ENCODE measurements at places on chromosomes 4 and X.

DNA sequence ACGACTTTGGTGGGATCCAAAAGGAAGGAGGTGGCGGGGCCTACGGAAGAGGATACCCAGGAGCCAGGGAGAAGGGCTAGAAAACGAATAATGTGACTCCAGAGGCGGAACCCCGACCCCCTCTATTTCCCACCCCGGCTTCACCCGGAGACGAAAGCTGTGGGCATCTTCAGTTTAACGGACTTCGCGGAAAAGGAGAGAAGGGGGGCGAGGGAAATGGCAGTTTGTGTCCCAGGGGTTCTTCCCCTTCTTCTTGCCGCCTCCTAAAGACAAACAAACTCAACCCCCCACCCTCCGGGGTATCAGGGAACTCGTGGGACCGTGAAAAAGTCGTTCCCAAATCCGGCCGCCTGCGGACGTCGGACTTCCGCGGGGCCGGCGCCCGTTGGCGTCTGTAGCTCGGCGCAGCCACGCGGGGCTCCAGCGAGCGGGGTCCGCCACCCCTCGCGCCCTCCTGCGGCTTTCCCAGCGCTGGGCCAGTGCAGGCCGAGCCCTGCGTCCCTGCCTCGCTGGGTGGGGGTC, 3.6 kb upstream of the LEF1 start:
- DNase-seq, result no peak

- DNase-seq, result no peak
Measured at GRCh38 chr4:24197955-24198354, 308.1 kb upstream of the PPARGC1A start.

GRCh38 chr4:184968784-184969201, 49.5 kb upstream of the HELT start:
- no peak for DNase-seq

- no peak for DNase-seq
Measured at GRCh38 chr4:154277172-154277571, 214.4 kb downstream of the DCHS2 start.

GRCh38 chr4:146976145-146976544, 30.5 kb upstream of the TTC29 start:
- DNase-seq, result no peak

DNA sequence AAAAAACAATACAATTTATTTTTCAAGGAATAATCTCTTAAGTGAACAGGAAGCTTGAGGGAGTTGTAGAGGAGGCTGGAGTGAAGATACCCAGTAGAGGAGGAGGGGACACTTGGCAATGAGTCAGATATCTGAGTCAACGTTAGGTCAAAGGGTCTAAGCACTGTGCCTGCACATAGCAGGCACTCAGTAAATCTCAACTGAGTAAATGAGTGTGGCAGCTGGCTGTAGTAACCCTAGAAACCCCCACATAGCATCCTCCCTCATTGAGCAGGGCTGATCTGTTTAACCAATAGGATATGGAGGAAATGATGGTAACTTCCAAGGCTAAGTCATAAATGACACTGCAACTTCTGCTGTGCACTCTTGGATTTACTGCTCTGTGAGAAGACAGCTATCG, 186.0 kb upstream of the FAM241A start:
- DNase-seq, result no peak

DNA sequence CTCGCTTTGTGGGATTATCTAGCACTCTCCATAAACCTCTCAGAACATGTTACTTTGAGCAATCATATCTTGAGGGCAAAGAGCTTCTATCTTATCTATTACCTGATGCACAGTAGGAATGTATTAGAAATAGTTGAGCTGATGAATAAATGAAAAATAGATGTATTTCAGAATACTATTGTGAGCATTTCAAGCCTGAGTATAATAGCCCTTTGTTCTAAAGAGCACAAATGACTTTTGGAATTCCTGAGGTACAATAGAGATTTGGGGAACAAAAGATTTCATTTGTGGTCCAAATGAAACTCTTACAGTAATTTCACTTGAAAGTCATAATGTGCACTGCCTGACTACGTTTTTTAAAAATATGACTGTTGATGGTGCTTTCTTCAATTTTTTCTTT, 159.5 kb downstream of the UGT8 start:
- DNase-seq, result no peak

- DNase-seq, result no peak
Measured at GRCh38 chr4:38661371-38661770, 2.6 kb upstream of the KLF3 start.

DNA sequence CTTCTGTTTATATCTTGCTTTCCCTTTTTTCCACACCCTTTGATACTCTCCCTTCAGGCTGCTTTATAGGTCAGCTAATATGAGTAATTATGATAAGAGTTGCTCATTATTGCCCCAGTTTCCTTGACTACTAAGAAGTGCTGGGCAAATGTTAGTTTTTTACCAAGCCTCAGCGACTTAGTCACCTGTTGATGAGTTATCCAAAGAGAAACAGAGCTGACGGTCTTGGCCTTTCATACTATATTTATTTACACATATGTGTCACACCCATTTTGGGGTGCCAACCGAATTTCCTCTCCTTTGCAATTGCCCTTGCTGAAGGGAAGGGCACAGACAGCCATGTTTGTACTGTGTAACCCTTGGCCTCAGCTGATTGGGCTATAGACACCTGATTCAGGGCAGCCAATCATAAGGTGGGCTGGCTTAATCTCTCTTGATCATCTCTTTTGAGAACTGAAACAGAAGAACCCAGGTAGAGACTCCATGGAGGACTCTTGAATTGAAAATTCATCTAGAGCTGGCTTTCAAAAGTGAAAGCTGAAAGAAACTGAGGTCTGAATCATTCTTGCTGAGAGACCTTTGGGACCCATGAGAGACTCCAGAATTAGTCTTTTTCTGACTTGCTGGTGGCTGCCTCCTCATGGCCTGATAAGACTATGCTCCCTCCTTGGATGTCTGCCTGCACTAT, 111.7 kb upstream of the RPS6KA3 start:
- no peak for DNase-seq

- DNase-seq, result no peak
Measured at GRCh38 chrX:68999356-68999755, 165.9 kb downstream of the PJA1 start.

- no peak for DNase-seq
Measured at GRCh38 chrX:130419263-130419662, 17.5 kb downstream of the RBMX2 start.

GRCh38 chrX:6694221-6694620, 159.3 kb upstream of the VCX3A start:
- no peak for DNase-seq

GRCh38 chr4:114383721-114384120, 214.9 kb upstream of the UGT8 start:
- no peak for DNase-seq

GRCh38 chr4:100929135-100929534, 411.3 kb upstream of the EMCN start:
- DNase-seq, result no peak
